ENCODE measurements at places on chromosomes 5 and 9.

DNA sequence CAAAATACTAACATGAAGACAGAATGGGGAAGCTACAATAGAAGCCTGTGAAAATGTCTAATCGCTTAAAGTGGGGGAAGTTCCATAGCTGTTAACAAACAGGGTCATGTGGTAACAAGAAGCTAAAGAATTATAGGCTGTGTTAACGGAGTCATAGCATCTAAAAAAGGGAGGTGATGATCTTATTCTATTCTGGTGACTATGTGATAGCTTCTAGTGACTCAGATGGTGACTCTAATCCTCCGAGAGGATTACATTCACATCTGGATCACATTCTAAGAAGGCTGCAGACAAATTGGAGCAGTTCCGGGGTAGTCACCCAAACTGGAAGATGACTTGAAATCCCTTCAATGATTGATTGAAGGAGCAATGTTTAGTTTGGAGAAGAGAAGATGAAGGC is 142.1 kb downstream of the LIFR start:
- DNase-seq = no peak

- peak; percentile 96 for DNase-seq
Observed at GRCh38 chr5:59542851-59543820, 350.4 kb downstream of the PDE4D start.

GRCh38 chr9:65403721-65404120 is 118.7 kb upstream of the FOXD4L5 start:
- no peak for DNase-seq

- DNase-seq = no peak
Observed at GRCh38 chr9:72880821-72881220, 72.0 kb downstream of the ALDH1A1 start.

DNA sequence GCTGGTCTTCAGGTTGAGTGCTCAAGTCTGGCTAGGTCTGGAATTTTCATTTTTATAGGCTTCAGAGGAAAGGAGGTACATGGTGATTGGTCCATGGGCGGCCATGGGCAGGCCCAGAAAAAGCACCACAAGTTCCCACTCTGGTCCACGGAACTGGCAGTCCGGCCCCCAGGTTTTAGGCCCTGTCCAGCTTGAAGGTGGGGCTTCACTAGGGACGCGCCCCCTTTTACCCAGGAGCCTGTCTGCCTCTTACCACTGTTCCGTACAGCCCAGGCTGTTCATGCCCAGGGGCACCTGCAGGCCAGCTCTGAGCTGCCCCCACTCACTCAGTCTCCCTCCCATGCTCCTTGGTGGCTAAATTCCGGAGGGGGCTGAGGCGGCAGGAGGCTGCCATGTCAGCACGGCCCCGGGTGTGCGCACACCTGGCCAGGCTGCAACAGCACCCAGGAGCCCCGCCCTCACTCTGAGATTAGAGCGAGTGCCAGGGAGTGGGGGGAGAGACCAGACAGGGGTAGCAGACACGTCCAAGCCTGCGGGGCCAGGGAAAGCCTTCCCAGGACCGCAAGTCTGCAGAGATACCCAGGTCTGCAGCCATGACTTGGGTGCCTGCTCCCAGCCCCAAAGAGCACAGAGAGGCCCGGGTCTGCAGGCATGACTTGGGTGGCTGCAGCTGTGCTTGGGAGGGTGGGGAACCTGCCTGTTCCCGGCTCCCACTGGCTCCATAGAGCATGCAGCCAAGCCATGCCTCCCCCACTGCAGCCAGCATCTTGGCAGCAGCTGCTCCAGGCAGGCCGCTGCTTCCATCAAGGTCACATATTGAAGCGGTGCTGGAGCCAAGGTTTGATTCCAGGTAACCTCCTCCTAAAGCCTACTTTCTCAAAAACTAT is 390.2 kb upstream of the SGCD start:
- DNase-seq = no peak

DNA sequence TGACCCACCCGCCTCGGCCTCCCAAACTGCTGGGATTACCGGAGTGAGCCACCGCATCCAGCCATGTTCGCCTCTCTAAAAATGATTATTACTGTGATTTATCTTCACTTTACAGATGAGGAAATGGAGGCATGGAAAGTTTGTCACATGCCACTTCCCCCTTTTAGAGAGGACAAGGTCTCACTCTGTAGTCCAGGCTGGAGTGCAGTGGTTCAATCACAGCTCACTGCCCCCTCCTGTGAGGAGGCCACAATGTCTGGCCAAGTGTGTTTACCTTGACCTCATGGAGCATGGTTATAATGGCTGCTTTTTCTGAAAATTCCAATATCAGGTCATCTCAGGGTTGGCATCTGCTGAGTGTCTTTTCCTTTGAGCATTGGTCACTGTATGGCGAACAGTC is 6.7 kb downstream of the PRRT1B start:
- no peak for DNase-seq

DNA sequence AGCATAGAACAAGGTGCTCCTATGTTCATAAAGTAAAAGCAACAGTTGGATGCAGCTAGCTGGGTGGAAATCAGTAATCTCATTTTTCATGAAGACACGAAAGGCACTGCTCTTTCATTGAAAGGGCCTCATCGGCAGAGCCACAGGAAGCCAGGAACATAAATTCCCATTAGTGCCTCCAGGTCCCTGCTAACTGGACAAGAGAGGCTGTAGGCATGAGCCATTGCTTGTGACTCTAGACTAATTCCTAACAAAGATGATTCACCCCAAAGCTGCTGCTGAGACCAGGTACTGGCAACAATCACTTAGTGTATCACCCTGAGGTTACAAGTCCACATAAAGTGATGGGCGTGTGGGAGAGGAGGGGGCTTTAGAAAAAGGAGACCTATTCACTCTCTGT is 141.8 kb downstream of the BRINP1 start:
- peak; percentile 5 for DNase-seq

DNA sequence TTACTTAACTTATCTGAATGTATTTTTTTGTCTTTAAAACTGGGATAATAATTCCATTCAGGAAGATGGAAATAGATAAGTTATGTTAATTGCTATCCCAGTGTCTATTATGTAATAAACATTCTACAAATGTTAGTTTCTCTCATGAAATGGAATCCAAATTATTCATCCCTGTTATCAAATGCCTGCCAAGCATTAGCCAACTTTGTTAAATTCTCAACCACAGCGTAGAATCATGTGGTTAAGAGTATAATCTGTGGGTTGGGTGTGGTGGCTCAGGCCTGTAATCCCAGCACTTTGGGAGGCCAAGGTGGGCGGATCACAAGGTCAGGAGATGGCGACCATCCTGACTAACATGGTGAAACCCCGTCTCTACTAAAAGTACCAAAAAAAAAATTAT is 912.9 kb upstream of the SEMA6A start:
- DNase-seq = no peak

- no peak for DNase-seq
Observed at GRCh38 chr9:74861773-74862474, 25.8 kb downstream of the TRPM6 start.

DNA sequence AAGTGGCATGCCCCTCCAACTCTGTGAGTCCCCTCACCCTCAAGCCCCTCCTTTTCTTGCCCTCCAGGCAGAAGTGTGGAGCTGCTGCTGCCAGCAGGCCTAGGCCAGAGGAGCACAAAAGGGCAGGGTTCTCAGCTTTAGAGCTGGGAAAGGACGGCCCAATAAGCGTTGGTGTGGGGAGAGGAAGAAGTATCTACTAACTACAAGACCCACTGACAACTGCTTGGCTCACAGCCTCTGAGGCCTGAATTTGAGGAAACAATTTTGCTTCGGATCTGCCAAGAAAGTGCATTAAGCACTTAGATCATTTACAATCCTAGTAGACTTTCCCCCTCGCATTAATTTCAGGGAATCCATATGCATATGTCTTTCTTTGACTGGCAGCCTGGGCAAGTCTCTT is 179.4 kb downstream of the SNX18 start:
- DNase-seq = no peak

DNA sequence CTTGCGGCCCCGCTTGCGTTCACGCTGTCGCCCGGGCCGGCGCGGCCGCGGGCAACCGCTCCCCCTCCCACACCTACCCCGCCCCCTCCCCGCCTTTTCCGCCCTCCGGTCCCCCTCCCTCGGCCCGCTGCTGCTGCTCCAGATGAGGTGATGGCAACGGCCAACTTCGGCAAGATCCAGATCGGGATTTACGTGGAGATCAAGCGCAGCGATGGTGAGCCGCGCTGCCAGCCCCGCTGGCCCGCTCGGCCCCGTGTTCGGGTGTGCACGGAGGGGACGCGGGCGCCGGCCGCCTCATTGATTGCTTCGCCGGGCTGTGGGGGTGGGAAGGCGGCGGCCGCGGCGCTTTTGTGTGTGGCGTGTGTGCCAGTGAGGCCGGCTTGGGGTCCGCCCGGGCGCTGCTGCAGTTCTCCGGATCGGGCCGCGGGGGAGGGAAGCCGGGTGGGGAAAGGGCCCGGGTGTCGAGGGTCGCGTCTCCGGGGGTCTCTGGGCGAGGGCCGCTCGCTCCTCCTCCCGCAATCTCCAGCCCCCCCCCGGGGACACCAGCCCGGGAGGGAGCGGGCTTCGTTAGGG is 403 bp downstream of the KIF2A start:
- DNase-seq = no peak

GRCh38 chr9:114123031-114123977 is 24.2 kb upstream of the KIF12 start:
- no peak for DNase-seq

DNA sequence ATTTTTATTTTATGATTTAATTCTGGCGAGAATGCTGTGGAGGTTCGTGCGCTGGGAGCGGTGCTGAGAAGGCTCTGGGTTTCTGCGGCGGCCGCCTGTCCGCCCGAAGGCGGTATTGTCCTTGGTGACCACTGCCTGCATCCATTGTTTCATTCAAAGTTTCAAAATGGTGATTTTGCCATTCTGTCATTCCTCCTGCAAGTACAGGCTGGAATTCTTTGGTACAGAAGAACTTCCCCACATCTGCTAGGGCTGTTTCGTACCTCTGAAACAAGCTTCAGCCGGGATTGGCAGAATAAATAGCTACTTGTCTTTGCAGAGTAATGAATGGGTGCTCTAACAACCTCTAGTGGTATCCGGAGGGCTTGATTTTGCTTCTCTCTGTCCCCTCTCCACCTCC is 112.6 kb upstream of the CACNA1B start:
- no peak for DNase-seq
